ENCODE measurements at places on chromosomes 5 and 9.
A peak's percentile ranks its signal among the peaks of the same experiment; 100 is the strongest.

DNA sequence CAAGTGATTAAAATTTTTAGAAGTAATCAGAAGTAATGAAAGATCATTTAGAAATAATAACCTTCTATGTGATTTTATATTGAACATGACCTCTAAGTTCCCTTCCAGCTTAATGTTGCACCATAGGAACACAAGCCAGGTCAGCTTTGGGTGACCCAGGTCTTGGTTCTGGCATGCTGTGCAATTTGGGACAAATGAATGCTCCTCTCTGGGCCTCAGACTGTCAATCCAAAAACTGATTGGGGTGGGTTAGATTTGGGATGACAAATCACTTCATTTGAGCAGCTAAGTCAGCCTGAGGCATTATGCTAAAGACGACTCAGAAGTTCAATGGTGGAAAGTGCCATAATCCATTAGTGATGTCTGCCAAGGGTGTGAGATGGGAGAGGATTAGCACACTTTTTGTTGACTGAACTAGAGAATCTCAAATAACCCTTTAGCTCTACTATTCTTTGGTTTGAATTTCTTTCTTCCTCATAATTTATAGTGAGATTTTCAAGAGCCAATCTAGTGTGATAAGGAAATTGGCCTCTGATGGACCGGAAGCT lies 60.7 kb upstream of the BOD1 start:
- DNase-seq = no peak

GRCh38 chr5:150394131-150394530 lies 18.6 kb downstream of the CD74 start:
- peak; percentile 36 for DNase-seq

DNA sequence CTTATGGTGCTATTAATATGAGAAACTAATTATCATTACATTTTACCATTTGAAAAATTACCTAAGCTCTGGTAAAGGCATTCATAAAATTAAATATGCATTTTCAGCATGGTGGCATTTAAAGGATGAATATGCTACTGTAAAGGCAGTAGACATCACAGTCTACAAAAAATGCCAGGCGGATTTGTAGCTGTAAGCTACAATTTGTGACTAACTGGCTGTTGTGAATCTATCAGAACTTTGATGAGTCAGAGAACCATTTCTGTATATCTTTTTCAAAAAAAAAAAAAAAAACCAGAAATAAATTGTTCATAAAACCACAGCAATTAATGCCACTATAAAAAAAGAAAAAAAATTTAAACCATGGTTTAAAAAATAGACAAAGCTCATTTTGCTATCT lies 186.3 kb downstream of the NFIB start:
- no peak for DNase-seq

GRCh38 chr5:93583439-93583767 lies 381 bp downstream of the NR2F1 start:
- DNase-seq = no peak

- no peak for DNase-seq
Observed at GRCh38 chr9:87193151-87193550, 245.8 kb upstream of the GAS1 start.

- DNase-seq = no peak
Observed at GRCh38 chr5:142420561-142421227, 95.9 kb upstream of the SPRY4 start.

Data from dermis blood vessel endothelial cell (primary cell).